Glutamatergic neuron (in vitro differentiated cells): ENCODE measurements at places on chromosomes 6 and 20. TPM values are rescaled to one million over a fixed set of nuclear protein-coding genes. Genes with fewer than 3 reads are reported as not detected.

Gene SLC22A16
- not detected for total RNA-seq

- no peak for DNase-seq
These were observed 12.2 kb upstream of the MANBAL start for GRCh38 chr20:37277253-37277593.

DNA sequence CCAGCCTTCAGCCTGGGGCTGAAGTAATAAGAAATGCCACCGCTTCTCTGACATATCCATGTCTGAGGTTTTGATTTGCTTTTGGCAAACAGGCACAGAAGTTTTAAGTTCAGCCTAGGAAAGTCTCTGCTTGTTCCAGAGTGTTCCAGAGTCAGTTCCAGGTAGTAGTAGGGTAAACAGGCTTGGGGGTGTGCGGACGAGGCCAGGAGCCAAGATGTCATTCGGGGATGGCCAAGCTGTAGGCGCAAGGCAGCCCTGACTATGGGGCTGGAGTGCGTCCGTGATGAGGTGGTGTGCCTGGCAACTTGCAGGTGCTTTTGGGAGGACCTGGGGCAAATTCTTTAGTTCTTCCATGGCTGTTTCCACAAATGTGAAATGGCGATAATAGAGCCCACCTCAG is 60.3 kb downstream of the IRF4 start:
- DNase-seq: no peak

- DNase-seq: no peak
These were observed 160.4 kb upstream of the MYLIP start for GRCh38 chr6:15968519-15968918.

Gene AKAP12
- total RNA-seq: 240 TPM

DNA sequence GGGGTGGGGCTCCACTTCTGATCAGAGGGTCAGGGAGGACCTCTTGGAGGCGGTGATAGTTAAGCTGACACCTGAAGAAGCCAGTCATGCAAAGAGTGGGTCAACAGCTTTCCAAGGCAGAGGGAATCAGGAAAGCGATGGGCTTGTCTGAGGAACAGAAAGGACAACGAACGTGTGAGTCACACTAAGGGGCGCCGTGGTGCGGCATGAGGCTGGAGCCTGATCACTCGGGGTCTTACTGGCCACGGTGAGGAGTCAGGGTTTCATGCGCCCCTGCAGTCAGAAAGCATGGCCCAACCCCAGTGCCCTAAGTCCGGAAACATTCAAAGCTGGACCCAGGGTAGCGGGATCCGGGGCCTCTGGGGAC is 50.6 kb upstream of the SLC32A1 start:
- DNase-seq: peak; percentile 47

Gene TRMT6
- 18.4 TPM for total RNA-seq

DNA sequence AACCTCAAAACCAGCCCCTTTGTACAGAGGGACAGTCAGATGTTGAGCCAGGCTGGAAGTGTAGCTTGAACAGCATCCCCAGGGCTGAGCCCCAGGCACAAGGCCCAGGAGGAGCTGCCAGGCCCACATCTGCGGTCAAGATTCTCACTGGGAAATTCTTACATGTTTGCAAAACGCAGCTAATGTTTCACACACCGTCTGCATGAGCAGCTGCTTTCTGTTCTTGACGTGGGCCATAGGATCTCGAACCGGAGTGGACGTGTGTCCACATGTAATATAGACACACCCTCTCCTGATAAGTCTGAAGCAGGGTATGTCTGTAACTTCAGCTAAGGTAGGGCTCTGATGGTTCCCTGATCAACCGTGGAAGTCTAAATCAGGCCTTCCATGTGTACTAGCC is 41.3 kb upstream of the TRAF3IP2 start:
- DNase-seq: no peak

Gene PPP1R14C
- 4.1 TPM for total RNA-seq

GRCh38 chr6:167892835-167893815 is 66.4 kb downstream of the AFDN start:
- no peak for DNase-seq

Gene GSTA4
- 81.1 TPM for total RNA-seq

Gene TNFRSF6B
- not detected for total RNA-seq

DNA sequence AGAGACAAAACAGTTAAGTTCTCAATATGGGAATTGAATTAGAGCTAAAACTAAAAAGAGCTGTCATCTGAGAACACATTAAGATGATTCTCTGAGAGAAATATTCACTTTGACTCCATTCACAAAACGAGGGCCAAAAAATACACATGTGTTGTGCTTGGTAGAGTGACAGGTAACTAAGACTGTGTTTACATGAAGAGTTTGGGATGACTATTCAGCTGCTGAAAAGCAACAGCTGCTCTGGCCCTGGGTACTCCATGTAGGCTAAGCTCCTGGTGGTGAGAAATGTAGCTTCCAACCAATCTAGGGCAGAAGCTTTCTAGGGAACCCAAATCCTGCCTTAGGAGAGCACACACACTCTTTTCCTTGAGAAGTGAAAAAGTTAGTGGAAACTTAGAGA is 184.5 kb downstream of the COL21A1 start:
- DNase-seq: no peak

DNA sequence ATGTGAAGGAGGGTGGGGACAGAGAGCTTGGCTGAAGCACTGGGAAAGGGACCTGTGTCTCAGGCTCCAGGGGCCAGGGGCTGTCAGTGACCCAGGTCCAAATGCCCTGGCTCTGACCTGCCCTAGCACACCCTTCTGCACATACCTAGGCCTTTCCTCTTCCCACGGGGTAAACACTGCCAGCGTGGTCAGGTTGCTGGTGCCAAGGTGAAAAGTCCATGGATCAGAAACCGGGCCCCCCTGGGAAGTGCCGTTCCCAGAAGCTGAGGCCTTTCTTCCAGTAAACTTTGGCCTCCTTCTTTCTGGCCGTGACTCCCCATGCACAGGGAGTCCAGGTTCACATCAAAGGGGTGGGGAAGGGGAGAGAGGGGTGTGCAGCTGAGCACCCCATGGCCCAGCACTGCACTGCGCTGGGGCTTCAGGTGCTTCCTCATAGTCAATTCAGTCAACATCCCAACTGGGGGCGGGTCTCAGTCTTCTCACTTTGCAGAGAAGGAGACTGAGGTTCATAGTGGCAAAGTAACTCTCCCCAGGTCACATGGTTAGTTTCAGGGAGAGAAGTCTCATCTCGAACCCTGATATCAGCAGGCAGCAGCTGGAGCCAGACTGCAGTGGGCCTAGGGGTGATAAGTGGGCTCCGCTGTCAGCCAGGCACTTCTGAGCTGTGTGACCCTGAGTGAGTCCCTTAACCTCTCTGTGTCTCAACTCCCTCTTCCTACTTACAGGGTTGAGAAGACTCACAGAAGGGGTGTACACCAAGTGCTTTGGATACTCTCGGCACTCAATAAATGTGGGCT is 17.0 kb downstream of the PCK1 start:
- DNase-seq: no peak

GRCh38 chr6:148293181-148293995 is 49.2 kb upstream of the SASH1 start:
- DNase-seq: no peak

DNA sequence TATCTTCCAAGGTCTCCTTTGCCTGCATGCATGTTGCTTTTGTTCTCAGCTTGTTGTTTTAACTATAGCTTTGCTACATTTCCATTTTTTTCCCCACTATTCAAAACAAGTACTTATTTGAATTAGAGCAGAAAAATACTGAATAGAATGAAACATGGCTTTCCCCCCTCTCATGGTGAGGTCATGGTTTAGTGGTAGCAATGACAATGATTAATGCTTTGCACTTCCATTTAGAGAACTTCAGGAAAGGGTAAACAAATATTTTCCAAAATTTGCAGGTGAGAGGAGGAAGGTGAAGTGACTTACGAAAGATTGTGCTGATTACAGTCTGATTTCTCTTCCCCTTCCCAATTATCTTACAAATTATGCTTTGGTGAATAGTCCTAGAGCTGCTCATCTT is 47.8 kb upstream of the TRAF3IP2 start:
- no peak for DNase-seq

DNA sequence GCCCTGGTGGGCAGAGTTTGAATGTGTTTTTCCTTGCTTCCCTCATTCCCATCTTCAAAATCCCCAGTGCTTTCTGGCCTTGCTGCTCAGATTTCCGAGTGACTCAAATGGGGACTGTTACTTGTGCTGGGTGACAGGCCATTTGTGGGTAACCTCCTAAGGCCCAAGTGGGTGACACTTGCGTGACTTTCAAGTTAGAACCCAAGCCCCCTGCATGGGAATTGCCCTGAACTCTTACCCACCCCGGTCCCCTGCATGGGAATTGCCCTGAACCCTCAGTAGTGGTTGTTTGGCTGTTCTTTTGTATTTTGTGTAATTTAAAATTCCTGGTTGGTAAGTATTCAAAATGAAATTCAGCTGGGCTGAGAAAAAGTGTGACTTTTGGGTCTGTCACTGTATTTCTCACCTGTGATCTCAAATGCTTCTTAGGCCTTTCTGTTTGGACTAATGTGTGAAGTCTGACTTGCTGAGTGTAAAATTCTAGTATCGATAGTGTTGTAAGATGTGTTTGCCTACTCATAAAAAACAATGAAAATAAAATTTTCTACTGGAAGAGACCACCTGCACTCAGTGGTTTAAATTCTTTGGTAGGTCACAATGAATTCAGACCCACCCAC is 12.4 kb upstream of the RBM38 start:
- no peak for DNase-seq

Gene BPI
- total RNA-seq: not detected

DNA sequence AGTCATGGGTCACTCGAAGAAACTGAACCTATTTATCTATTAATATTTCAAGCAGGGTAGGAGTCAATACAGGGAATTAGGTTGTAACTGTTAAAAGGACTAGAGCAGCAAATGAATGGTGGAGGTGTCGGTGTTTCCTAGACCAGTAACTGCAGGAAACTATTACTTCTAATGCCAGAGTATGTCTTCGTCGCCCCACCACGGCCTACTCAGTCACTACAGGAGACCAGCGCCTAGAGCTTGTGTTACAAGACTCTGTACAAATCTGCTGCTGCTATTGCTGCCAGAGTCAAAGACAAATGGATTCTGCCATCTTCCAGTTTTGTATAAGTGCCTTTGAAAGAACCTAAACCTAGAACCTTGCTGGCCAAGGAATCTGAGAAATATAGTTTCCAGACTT is 343.9 kb downstream of the SOX4 start:
- no peak for DNase-seq

Gene GHRH
- total RNA-seq: not detected

DNA sequence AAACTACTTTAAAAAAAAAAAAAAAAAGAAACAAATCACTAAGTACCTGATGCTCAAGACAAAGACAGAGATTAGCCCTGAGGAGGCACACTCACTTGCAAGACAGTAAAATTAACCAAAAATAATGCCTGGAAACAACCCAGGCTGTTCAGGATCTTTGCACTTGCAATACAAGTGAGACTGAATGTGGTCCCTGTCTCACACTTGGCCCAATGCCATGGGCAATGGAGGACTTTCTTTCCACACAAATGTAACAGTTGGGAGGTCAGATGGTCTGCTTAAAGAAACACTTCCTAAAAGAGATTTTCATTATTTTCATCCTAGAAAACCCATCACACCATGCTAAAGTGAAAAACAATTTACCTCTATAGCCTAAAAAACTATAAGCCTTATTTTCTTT is 16.2 kb downstream of the STAU1 start:
- DNase-seq: no peak

DNA sequence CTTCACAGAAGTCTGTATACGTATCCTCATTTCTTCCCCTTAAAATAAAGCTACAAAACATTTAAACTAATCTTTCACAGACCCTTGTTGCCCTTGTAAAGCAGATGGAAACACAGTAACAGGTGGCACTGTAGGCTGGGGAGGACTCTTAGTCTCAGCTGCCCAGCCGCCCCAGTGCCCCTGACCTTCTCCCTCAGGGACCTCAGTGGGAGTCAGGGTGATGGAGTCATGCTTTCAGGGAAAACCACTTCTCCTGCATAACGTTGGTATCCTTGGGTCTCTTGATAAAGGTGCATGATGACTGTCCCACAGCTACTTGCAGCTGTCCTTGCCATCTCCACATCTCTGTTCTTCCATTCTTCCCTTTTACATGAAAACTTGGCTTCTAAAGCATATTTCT is 198.6 kb downstream of the CDKAL1 start:
- DNase-seq: no peak

- DNase-seq: peak; percentile 69
These were observed 10.2 kb downstream of the POU3F2 start for GRCh38 chr6:98844244-98845210.
